ENCODE measurements at places on chromosomes 6 and 20.

GRCh38 chr6:129767776-129768485 lies 58.0 kb upstream of the ARHGAP18 start:
- no peak for DNase-seq

- no peak for DNase-seq
Measured at GRCh38 chr20:20369250-20370093, 1.6 kb downstream of the INSM1 start.

- DNase-seq, result peak; percentile 35
Measured at GRCh38 chr6:117907601-117908245, 659 bp downstream of the SLC35F1 start.

- no peak for DNase-seq
Measured at GRCh38 chr6:150312395-150312794, 56.4 kb upstream of the IYD start.

GRCh38 chr6:14440940-14441781 lies 323.6 kb downstream of the CD83 start:
- no peak for DNase-seq

DNA sequence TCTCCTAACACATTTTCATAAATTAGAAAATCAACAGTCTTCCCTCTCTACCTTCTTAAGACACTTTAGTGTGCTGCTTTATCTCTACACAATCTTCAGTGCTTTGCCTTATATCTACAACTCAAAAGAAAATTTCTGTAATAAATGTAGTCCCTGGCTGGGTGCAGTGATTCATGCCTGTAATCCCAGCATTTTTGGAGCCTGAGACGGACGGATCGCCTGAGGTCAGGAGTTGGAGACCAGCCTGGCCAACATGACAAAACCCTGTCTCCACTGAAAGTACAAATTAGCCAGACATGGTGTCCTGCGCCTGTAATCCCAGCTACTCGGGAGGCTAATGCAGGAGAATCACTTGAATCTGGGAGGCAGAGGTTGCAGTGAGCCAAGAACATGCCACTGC lies 9.7 kb upstream of the EDN1 start:
- no peak for DNase-seq

GRCh38 chr20:54290636-54291035 lies 82.7 kb downstream of the PFDN4 start:
- DNase-seq, result no peak

GRCh38 chr6:159541296-159541695 lies 151.7 kb downstream of the SOD2 start:
- no peak for DNase-seq

DNA sequence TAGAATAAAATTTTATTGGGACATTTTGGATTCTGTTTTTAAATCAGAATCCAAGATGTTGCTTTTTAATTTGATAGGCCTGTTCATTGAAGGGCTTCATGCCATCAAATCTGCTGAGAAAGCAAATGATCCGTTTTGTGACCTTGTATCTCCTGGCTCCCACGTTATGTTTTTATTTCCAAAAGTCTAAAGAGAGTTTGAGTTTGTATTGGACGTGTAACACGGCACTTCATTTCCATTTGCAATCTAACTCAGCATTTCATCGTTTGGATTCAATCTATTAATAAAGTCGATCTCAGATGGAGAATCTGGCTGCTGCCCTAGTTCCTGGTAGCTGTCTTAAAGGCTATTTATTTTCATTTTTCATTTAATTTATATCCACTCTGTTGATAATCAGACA lies 17.0 kb downstream of the KIF25 start:
- DNase-seq, result no peak

DNA sequence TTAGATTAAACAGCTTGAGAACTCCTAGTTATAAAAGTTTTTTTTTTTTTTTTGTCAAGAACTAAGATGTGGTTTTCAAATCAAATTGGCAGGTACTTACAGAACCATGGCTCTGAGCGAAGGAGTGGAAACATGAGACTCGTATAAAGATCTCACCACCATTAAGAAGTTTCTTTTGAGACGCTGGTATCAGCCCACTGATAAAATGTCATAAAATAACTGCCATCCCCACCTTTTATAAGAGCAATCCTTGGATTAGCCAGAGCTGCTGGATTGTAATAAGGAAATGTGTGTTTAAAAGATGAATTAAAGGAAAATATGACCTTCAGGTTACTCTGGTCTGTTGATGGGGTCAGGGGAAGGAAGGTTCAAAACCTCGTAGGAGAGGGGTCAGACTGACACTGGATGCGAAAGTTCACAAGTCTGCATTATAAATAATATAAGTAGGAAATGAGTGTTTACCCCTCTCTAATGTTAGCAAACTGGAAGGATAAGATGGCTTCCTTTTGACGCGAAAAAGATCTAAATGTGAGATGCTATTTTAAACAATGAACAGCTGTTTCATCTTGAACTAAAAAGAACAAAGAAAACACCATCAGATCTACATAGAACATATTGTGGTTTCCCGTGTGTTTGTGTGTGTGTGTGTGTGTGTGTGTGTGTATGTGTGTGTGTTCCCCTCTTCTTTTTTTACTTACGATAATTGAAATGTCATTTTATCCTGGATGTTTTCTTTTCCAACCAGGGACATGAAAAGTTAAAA lies 386.8 kb upstream of the JAG1 start:
- DNase-seq, result no peak

DNA sequence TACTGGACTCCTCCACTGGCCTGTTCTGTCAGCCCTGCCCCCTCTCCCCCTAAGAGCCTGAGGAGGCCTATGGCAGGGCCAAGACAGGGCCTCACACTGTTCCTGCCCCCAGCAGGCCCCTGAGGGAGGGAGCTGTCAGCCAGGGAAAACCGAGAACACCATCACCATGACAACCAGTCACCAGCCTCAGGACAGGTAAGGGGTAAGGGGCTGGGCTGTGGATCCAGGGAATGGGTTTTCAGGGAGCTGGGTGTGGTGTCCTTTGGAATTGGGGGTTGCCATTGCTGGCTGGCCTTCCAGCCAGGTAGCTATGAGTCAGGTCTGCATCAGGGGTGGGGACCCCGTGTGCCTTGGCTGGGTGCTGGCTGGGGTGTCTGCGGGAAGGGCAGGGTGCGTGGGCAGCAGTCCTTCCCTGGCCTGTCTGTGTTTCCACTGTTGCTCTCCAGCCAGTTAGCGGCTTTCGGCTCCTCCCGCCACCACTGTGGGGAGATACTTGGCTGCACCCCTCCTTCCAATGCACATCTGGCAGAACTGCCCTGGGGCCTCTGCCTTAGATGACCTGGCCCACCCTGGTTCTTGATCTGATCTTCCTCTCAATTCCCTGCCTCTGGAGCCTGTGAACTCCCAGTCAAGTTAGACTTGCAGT lies 3.9 kb downstream of the SLC29A1 start:
- no peak for DNase-seq

- DNase-seq, result no peak
Measured at GRCh38 chr6:33405386-33405940, 5.4 kb upstream of the PHF1 start.

DNA sequence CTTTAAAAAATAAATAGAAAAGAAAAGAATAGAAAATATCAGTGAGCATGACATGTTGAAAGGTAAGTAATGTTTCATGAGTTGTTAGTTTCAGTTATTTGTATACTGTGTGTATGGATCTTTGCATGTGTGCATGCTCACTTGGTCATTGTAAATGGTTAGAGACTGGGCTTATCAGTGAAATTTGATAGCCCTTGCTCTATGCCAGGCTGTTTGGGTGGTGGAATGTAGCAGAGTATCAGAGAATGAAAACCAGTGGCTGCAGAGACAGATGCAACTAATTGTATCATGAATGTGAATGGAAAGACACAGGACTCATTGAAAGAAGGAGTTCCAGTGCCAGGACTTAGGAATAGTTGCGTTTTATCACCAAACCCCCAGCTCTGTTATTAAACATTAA lies 4.2 kb downstream of the GSTA2 start:
- no peak for DNase-seq

GRCh38 chr6:163288066-163288465 lies 126.5 kb upstream of the QKI start:
- no peak for DNase-seq

DNA sequence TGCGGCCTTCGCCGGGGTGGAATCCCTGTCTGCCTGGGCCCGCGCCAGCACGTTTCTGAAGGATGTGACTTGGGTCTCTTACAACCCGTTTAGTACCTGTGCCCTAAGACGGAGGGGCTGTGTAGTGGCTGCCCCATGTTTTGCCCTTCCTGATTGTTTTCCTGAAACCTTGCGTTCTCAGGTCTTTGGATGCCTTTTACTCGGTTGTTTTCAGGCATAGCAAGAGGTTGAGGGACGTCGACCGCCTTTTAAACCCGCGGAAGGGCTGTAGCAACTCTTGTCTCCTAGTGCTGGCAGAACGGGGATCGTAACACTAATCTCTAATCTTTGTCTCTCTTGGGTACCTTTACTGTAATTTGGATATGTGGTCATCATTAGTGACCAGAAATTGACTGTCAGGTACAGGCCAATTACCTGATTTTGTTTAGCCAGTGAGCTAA lies 706 bp upstream of the NANP start:
- DNase-seq, result no peak

- DNase-seq, result no peak
Measured at GRCh38 chr6:98976674-98977385, 29.1 kb upstream of the FBXL4 start.

GRCh38 chr6:95693108-95693507 lies 115.8 kb downstream of the MANEA start:
- DNase-seq, result peak; percentile 9

- no peak for DNase-seq
Measured at GRCh38 chr6:43724914-43725642, 37.5 kb upstream of the MRPS18A start.

GRCh38 chr20:46293084-46293483 lies 15.2 kb downstream of the CDH22 start:
- no peak for DNase-seq

DNA sequence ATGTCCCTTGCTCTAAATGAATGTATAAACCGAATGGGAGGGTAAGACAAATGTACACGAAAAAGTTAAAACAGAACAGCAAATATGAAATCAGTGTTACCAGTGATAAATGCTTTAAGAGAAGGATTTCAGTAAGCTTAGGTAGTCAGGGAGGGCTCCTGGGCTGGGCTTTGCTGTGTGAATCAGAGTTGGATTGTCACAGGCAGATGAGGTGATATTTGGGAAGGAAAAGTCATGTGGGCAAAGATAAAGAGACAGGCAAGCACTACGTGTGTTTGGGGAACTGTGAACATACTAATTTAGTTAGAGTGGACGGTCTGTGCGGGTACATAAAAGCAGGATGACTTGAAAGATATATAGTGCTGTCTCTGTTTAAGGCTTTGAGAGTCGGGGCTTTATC lies 114.8 kb downstream of the CRYBG1 start:
- no peak for DNase-seq

DNA sequence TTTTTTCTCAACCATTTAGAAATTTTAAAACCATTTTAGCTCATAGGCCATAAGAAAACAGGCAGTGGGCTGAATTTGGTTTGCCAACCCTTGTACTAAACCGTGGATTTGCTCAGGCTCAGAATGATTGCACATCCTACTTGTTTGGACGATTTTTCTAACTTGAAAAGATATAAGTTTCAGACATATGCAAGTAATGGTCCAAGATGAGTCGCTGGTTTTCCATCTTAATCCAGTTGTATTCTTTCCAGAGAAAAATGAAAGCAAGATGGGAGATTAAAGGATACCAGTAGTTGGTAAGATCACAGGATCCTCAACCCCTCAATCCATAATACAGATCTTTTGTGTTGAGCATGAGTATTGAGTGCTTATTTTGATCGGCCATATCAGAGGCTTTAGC lies 250.9 kb downstream of the TINAG start:
- no peak for DNase-seq

DNA sequence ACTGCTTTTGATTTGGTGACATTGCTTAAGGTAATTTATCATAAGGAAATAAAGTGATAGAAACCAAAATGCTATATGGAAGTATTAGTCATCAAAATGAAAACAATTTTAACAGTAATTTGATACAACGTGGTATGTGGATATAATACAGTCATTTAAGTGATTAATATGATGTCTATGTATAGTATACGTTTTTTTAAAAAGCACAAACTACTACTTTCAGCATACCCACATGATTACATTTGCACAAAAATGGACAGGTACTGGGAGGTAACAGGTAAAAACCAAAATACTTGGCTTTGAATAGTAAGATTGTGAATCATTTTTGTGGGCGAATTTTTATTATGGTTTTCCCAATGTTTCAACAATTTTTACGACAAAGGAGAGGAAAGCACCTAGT lies 97.6 kb downstream of the OGFRL1 start:
- DNase-seq, result no peak

DNA sequence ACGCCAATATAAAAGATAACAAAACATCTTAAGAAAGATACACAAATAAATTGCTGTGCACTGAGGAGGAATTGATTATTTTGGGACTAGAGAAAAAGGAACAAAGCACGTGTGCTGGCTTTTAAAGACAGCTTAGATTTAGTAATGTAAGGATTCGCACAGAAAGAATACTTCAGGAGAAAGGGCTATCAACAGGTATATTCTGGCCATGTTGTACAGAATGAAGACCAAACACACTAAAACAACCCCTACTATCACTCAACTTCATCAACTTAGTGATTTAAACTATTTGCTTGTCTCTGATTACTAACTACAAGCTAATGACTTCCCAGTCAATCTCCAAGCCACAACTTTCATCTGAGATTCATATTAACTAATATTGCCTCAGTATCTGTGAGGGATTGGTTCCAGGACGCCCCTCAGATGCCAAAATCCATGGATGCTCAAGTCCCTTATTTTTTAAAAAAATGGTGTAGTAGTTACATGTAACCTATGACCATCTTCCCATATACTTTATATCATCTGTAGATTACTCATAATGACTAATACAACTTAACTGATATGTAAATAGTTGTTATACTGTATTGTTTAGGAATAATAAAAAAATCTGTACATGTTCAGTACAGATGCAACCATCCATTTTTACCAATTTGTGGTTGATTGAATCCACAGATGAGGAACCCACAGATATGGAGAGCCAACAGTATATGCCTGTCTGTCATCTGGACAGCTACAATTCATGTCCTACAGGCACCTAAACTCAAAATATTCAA lies 4.5 kb downstream of the DEK start:
- no peak for DNase-seq

- peak; percentile 38 for DNase-seq
Measured at GRCh38 chr6:5025911-5026819, 22.3 kb upstream of the RPP40 start.

- DNase-seq, result no peak
Measured at GRCh38 chr6:1686117-1687098, 76.7 kb downstream of the FOXC1 start.
